ENCODE measurements at places on chromosomes 13 and 19. TPM values are rescaled to one million over a fixed set of nuclear protein-coding genes. Genes with fewer than 3 reads are reported as not detected.
A peak's percentile ranks its signal among the peaks of the same experiment; 100 is the strongest.

GRCh38 chr13:42354241-42355091, 82.5 kb downstream of the AKAP11 start:
- DNase-seq: no peak

DNA sequence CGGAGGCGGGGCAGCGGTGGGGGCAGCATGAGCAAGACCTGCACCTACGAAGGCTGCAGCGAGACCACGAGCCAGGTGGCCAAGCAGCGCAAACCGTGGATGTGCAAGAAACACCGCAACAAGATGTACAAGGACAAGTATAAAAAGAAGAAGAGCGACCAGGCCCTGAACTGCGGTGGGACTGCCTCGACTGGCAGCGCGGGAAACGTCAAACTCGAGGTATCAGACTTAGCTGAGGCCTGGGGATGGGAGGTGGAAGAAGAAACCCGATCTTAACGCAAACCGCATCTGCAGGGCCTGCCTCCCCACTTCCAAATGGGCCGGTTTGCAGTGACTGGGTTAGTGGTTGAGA, 693 bp downstream of the RFXAP start:
- peak; percentile 16 for DNase-seq

- no peak for DNase-seq
Measured at GRCh38 chr19:21023901-21024300, 3.4 kb downstream of the ZNF430 start.

DNA sequence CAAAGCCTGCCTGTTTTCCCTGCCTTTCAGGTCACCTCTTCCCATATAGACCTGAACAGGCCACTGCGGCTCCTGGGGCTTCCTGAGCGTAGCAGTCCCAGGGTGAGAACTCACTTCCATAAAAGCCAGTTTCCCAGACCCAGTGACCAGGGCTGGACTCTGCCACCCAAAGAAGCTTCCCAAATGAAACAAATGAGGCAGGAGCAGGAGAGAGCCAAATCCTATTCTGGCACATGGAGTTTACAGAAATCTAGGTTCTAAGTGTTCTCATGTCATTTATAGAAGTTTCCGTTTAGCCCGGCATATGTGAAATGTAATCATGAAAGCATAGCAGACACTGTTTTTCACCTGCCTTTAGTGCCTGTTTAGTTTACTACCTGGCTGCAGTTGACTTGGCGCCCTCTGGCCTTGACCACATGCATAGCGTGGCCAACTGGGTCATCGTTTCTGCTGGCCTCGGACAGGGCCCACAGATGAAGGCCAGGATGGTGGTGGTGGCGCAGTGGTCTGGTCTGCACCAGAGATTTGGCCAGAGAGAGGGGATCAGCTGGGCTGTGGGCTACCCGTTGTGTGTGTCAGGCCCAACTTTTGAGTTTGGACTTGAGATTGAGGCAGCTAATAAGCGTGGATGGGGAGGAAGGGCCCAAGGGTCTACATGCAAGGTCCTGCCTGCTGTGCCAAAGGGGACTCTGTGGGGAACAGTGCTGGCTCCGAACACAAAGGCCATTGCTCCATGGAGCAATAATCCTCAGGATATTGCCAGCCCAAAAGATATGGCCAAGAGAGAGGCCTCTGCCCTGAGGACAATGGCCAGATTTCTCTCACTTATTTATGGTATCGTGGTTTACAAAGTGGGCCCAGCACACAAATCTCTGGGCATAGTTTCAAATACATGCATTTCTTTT, 43.3 kb downstream of the NFIX start:
- DNase-seq: no peak

- no peak for DNase-seq
Measured at GRCh38 chr19:18100710-18101109, 3.1 kb downstream of the MAST3 start.

DNA sequence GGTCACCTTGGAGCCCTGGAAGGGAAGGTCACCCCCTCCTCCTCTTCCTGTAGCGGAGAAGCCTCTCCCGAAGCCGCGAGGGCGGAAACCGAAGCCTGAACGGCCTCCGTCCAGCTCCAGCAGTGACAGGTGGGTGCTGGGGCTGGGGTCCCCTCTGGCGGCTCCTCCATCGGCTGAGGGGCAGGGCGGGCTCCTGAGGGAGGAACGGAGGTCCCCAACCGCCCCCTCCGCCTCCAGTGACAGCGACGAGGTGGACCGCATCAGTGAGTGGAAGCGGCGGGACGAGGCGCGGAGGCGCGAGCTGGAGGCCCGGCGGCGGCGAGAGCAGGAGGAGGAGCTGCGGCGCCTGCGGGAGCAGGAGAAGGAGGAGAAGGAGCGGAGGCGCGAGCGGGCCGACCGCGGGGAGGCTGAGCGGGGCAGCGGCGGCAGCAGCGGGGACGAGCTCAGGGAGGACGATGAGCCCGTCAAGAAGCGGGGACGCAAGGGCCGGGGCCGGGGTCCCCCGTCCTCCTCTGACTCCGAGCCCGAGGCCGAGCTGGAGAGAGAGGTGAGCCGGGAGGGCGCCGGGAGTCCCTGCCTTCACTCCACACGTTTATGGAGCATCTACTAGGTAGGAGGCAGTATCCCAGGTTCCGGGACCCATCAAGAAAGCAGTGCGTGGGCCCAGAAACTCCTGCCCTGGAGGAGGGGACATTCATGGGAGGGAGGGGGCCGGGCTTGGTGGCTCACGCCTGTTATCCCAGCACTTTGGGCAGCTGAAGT, 22.0 kb downstream of the HDGFL2 start:
- no peak for DNase-seq

The KLF5 gene
- 2.4 TPM for total RNA-seq
